ENCODE measurements at places on chromosomes 1 and 21.

GRCh38 chr1:116572771-116573430, 2.1 kb upstream of the CD58 start:
- no peak for DNase-seq

GRCh38 chr1:167532964-167533824, 14.9 kb upstream of the CD247 start:
- DNase-seq, result no peak

GRCh38 chr1:115671176-115671934, 29.6 kb downstream of the VANGL1 start:
- no peak for DNase-seq

DNA sequence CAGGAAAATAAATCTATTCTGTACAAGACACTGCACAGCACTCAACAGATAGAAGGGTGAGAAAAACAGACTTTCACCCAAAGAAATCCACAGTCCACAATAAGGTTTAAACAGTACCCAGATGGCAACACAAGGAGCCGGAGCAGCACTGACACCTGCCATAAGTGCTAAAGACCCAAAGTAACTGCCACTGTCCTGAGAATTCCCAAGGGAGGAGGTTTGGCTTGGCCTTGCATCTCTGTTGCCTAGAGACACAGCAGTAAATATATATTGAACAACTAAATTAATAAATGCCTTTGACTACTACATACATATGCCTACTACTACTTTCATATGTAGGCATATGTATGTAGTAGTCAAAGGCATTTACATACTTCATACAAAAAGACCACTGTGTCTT, 68.0 kb downstream of the VAV3 start:
- no peak for DNase-seq

- DNase-seq, result no peak
These were observed 55.8 kb downstream of the SLC9A1 start for GRCh38 chr1:27099135-27099586.

DNA sequence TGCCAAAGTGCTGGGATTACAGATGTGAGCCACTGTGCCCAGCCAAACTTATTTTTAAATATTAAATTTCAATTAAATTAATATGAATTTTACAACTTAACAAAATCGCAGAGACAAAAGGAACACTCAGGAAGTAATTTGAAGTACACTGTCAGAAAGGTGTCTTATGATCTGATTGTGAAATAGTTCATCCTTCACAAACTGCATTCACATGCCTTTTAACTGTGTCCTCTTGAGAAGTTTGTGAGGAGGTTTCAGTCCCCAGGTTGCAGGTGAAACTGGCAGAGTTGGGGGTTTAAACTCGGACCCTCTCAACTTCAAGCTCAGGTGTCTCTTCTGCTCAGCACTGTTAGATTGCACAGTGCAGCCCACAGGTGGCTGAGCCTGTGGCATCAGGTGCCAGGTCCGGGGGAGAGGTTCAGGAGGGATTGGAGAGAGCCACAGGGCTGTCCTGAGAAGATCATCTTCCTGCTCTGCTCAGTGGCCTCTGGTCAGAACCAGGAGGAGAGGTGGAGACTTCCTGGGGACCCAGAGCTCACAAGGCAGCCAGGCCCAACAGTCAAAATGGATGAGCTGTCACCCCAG, 152.3 kb upstream of the RAB4A start:
- no peak for DNase-seq

DNA sequence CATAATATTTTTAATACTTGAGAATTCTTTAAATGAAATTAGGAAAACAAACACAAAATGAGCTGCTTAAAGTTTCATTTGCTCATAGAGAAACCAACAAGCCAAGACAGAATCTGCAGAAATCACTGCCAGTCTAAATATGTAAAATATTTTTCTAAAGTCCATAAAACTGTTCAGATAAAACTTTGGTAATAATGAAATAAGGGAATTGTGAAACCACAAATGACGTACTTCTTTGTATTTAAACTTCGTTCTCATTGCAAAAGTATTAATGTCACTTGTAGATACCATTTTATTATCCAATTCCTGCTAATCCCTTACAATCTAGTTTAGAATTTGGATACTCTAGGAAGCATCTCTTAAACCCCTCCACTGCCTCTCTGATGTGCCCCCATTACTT, 234.5 kb upstream of the NEGR1 start:
- DNase-seq, result no peak

- DNase-seq, result no peak
These were observed 32.0 kb downstream of the TRIM67 start for GRCh38 chr1:231193710-231194340.

DNA sequence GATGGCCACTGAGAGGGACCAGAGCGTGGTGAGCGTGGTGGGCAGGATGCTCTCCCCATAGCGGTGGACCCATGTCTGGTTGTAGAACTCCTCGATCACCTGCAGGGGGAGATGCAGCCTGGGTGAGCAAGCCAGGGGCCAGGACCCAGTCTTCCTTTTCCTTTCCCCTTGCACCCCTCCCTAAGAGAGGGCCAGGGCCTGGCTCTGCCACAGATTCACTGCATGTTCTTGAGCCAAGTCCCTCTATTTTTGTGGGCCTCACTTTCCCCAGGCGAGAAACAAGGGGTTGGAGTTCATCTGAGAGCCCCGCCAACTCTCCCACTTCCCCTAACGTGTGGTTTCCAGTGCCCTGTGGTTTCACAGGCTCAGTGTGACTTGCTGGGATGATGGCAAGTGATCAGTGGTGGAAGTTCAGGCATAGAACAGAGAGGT, 27.5 kb downstream of the SLC2A1 start:
- peak; percentile 72 for DNase-seq

DNA sequence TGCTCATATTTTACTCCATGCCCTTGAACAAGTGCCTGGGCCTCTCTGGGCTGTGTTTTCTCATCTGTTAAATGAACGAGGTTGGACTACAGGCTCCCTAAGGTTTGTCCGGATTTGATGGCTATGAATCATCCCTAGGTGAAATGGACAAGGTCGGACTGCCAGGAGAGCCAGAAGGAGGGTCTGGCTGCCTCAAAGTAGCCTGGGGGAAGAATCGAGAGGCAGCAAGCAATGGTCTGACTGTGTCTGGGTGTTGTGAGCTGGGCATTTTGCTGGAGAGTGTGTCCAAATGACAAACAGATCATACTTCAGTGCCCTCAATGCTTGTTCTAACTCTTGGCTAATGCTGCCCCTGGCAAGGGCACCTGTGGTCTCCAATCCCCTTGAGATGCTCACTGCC, 730.9 kb downstream of the PTPRU start:
- DNase-seq, result no peak

DNA sequence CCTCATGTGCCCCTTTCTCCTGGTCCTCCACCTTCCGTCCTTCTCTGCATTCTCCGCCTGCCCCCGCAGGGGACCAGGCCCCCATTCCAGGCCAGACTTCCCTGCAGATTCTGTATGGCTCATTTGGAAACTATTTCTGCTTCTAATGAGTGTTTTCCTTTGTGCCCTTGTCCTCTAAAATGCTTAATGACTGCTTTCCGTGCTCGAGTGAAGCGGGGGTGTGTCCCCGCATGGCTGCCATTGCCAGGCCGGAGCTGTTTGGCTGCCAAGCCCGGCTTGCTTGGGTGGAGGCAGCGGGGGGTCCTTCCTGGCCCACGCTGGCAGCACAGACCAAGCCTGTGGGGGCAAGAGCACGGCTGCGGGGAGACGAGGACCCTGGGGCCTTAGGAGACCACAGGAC, 299.3 kb upstream of the VAMP3 start:
- DNase-seq, result no peak

DNA sequence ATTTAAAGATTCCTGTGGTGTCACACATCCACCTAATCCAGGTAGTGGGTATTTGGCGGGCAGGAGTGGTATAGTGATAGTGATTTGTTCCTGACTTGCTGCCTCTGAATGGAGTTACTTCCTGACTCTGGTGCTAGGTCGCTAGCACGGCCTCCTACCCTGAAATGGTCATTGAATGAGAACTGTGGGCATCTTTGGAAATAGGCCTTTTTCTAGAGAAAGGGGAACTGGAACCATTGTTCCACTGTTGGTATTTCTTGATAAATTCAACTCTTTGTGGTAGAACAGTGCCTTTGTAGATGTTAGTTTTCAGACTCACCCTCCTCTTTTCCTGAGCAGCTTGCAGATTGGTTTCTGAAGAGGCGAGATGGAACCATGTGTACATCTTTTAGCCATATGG, 1.5 kb downstream of the QSOX1 start:
- DNase-seq, result no peak

DNA sequence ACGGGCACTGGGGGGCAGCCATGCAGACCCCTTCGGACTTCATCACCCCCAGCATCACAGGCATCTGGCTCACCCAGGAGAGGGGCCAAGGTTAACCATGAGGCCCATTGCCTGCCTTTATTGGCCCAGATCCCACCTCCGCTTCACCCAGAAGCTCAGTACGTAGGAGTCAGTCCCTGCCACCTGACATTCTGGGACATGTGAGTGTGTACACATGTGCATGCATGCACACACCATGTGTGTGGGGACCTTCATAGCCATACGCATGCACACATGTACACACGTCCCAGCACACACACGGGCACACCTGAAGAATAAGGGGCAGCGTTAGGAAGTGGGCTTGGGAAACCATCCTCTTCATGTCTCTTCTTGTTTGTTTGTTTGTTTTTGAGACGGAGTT, 24.1 kb upstream of the TRAPPC10 start:
- no peak for DNase-seq

- DNase-seq, result no peak
These were observed 43.6 kb downstream of the FAAH start for GRCh38 chr1:46437723-46438122.

- DNase-seq, result no peak
These were observed 17.7 kb downstream of the FCRL3 start for GRCh38 chr1:157682710-157683437.

DNA sequence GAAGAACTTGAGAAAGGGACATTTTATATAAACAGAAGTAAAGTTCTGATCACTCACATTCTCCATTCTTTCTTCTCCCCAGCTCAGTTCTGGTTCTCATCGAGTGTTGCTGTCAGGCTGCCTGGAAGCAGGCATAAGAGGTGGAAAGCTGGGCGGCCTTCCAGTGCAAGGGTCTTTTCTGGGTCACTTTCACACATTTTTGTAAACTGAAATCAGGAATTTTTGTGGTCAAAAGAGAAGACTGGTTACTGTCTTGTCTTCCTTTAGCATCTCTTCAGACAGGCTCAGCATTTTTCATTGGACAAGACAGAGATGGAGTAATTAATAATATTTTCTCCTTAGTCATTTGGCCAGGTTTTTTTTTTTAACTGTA, 93.7 kb downstream of the CTH start:
- DNase-seq, result no peak

DNA sequence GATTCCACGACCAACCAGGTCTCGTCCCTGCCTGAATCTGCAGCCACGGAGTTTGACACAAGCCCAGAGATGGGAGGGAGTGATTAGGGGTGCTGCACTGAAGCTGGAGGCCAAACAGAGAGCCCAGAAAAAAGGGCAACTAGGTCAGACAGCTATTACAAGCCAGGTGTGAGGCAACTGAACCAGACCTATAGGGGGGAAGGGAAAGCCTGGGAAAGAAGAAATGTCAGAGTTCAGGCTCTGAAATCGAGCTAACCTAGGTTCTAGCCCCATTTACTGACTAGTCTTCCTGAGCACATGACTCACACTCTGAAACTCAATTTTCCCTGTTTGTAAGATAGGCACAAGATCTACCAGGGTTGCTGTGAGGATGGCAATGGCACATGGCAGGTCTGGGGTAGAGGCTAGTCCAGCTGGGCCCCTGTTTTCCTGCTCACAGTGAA, 1.7 kb downstream of the DHCR24 start:
- DNase-seq, result no peak

- DNase-seq, result no peak
These were observed 22.3 kb downstream of the ABCA4 start for GRCh38 chr1:94098585-94099111.

DNA sequence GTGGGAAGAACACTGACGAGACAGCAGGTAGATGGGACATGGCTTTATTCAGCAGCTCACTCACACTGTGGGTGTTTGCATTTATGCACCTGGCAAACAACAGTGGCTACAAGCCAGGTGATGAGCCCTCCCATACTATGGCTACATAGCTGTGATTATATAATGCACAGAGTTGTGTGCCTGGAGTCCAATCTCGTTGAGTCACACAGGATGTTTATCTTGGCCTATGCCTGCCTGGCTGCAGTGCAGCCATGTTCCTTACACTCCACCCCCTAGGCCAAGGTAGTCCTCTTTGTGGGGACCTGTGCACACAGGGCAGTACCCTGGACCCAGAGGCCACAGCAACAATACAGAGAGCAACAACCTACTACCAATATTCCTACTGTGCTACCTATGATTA, 1643.8 kb downstream of the MRPL39 start:
- no peak for DNase-seq

DNA sequence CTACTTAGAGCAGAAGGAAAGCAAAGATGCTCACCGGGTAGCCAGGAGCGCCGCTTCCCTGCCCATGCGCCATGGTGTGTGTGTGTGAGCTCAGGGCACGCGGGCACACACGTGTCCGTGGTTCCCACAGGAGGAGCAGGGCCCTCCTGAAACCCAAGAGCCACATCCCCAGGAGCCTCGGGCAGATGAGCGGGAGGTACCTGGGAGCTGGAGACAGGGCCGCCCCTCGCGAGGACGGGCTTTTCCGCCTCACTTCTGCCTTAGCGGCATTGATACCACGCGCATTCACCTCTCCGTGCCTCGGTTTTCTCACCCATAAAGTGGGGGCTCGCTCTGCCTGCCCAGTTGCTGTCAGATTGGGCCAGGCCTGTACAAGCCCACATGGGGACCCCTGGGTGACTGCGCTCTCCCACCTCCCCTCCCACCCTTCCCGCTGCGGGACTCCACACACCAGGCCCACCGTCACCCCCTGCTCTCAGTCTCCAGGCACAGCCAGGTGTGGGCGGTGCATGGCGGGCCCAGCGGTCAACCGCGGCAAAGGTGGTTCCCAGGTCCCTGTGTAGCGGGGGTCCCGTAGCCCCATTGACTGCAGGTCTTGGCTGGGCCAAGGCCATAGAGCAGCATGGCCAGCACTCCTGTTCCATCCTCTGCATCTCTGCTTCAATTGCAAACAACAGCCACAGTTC, 66.3 kb downstream of the SIK1 start:
- DNase-seq, result no peak

GRCh38 chr1:56816909-56817308, 2.3 kb downstream of the FYB2 start:
- no peak for DNase-seq

GRCh38 chr1:23759277-23759676, 16.0 kb downstream of the ELOA start:
- DNase-seq, result no peak

- DNase-seq, result no peak
These were observed 17.7 kb upstream of the CLSTN1 start for GRCh38 chr1:9841460-9841859.
